ENCODE measurements at places on chromosomes 1 and 21. TPM values are rescaled to one million over a fixed set of nuclear protein-coding genes. Genes with fewer than 3 reads are reported as not detected.

GRCh38 chr1:43358121-43358745 is 548 bp upstream of the CDC20 start:
- peak overlapping the region; percentile 69 for H3K4me3 ChIP-seq
- peaks cover 38% of the 10 kb centered on the region for H3K36me3 ChIP-seq
- peak overlapping the region; percentile 89 for H3K27ac ChIP-seq

The PCP4 gene
- 0.98 TPM for total RNA-seq

- no peak overlapping the region for H3K4me3 ChIP-seq
- no peaks in the 10 kb centered on the region for H3K27me3 ChIP-seq
- H3K27ac ChIP-seq: peak overlapping the region; percentile 69
- peaks cover 23% of the 10 kb centered on the region for H3K36me3 ChIP-seq
Observed at GRCh38 chr1:19448491-19449439, 36.6 kb downstream of the CAPZB start.

DNA sequence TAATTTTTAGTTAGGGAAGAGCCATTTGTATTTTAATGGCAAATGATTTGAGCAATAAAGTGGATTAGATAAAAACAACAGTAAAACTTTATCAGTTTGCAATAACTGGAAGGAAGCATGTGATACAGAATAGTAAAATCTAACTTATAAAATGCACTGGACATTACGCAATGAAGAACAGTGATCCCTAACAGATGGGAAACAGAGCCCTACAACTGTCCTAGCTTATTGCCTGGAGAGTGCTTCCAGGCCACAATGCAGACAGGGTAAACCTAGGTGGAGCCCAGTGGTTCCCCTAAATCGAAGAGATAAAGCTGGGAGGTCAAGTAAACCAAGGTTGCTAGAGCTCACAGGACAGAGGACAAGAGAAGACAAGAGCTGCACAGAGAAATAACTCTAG is 7.0 kb downstream of the OMA1 start:
- H3K27me3 ChIP-seq: no peaks in the 10 kb centered on the region
- no peak overlapping the region for H3K4me3 ChIP-seq
- no peaks in the 10 kb centered on the region for H3K36me3 ChIP-seq

The MEX3A gene
- 0.76 TPM for total RNA-seq

- peaks cover 12% of the 10 kb centered on the region for H3K4me1 ChIP-seq
- no peak overlapping the region for H3K27ac ChIP-seq
- no peak for DNase-seq
- no peaks in the 10 kb centered on the region for H3K27me3 ChIP-seq
- no peaks in the 10 kb centered on the region for H3K36me3 ChIP-seq
- H3K4me3 ChIP-seq: no peak overlapping the region
Observed at GRCh38 chr1:174954073-174954460, 45.7 kb upstream of the CACYBP start.

- peaks cover 42% of the 10 kb centered on the region for H3K27me3 ChIP-seq
- no peak overlapping the region for H3K27ac ChIP-seq
- peak; percentile 59 for DNase-seq
- no peak overlapping the region for H3K4me3 ChIP-seq
Observed at GRCh38 chr1:3066826-3067225, 2.2 kb upstream of the PRDM16 start.

DNA sequence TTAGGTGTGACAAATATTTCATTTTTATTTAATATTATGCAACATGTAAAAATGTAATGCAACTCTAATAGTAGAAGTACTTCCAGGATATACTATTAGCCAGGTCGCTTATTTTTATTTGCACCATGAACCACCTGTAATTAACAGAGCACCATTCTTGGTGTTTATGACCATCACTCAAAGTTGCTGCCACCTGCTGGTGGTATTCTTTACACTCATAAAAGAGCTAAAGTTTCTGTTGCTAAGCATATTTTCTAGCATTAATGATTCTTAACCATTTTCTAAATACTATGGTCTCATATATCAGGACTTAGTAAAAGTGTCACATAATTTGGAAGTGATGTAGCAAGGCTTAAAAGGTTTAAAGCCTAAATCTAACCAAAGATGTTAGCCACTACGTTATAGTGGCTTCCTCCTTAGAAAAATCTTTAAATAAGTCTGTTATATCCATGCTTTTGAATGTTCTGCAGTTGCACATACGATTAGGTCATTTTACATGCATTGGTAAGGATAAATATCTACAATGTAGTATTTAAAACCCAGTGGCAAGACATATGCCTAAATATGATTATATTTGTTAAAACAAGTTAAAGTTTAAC is 244.5 kb downstream of the NEGR1 start:
- DNase-seq: no peak
- no peak overlapping the region for H3K27ac ChIP-seq
- H3K27me3 ChIP-seq: no peaks in the 10 kb centered on the region
- H3K4me3 ChIP-seq: no peak overlapping the region
- H3K36me3 ChIP-seq: no peaks in the 10 kb centered on the region

DNA sequence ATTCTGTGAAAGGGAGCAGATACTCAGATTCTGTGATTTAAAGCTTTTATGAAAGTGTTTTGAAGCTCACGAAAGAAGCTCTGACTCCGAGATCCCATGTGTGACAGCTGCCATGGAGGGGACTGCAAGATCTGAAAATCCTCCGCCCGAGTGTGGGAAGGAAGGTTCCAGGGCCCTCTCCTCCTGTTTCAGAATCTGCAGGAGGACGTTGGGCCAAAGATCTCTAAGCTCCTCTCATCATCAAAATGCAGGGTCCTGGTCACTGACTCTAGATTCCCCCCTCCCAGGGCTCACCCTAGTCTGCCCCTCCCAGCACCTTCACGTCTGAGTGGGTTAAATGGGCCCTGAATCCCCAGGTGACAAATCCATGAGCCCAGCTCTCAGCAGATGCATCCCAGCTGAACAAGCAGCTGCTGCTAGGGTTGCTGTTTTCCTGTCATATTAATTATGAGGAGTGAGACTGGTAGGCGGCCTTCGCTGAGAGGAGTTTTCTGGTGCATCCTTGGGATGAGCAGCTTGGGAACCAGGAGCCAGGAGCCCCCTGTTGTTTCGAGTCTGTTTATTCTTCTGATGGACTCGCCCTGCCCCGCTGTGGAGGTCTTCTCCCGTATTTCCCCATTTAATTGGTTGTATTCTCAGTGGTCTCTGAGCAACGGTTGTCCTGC is 402.0 kb downstream of the MATN1 start:
- H3K27ac ChIP-seq: no peak overlapping the region
- H3K4me1 ChIP-seq: no peaks in the 10 kb centered on the region
- no peaks in the 10 kb centered on the region for H3K36me3 ChIP-seq
- DNase-seq: no peak

DNA sequence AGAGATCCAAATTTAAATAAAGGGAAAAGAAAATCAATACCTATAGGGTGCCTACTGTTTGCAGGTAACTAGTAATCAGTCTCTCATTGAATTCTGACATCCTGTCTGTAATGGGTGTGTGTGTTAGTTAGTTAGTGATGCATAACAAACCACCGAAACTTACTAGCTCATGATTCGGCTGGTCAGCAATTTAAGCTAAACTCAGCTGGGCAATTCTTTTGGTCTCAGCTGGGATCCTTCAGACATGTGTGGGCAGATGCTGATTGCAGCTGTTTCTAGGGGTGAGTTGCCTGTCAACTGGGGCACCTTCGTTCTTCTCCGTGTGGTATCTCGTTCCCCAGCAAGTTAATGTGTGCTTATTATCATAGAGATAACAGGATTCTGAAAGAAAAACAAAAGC is 40.2 kb upstream of the ZNF124 start:
- H3K4me1 ChIP-seq: peaks cover 28% of the 10 kb centered on the region
- no peaks in the 10 kb centered on the region for H3K27me3 ChIP-seq
- DNase-seq: no peak
- H3K4me3 ChIP-seq: no peak overlapping the region
- no peaks in the 10 kb centered on the region for H3K36me3 ChIP-seq

- DNase-seq: no peak
- no peaks in the 10 kb centered on the region for H3K36me3 ChIP-seq
- H3K27me3 ChIP-seq: no peaks in the 10 kb centered on the region
- H3K27ac ChIP-seq: no peak overlapping the region
- H3K4me3 ChIP-seq: no peak overlapping the region
Observed at GRCh38 chr1:220380885-220381284, 108.6 kb upstream of the RAB3GAP2 start.

DNA sequence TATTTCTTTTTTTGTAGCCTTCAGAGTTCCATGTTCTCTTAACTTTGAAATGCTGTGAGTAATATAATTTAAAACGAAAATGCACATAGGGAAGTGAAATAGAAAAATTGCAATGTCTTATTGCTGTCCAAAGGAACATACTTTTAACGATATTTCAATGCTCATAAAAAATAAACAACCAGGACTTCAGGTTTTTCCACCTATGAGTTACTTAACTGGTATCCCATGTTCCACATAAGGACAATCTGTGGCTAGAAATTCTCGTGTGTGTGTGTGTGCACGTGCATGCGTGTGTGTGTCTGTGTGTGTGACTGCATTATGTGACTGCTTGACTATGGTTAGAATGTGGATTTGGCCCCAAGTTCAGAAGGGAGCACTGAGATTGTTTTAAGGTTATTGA is 200.8 kb upstream of the ADGRL4 start:
- no peaks in the 10 kb centered on the region for H3K27me3 ChIP-seq
- H3K4me3 ChIP-seq: no peak overlapping the region
- H3K27ac ChIP-seq: no peak overlapping the region
- no peaks in the 10 kb centered on the region for H3K36me3 ChIP-seq

The TRABD2B gene
- 0.60 TPM for total RNA-seq

- H3K27ac ChIP-seq: no peak overlapping the region
- H3K27me3 ChIP-seq: no peaks in the 10 kb centered on the region
- DNase-seq: no peak
- no peak overlapping the region for H3K4me3 ChIP-seq
Observed at GRCh38 chr1:228748431-228748830, 13.2 kb downstream of the RHOU start.

DNA sequence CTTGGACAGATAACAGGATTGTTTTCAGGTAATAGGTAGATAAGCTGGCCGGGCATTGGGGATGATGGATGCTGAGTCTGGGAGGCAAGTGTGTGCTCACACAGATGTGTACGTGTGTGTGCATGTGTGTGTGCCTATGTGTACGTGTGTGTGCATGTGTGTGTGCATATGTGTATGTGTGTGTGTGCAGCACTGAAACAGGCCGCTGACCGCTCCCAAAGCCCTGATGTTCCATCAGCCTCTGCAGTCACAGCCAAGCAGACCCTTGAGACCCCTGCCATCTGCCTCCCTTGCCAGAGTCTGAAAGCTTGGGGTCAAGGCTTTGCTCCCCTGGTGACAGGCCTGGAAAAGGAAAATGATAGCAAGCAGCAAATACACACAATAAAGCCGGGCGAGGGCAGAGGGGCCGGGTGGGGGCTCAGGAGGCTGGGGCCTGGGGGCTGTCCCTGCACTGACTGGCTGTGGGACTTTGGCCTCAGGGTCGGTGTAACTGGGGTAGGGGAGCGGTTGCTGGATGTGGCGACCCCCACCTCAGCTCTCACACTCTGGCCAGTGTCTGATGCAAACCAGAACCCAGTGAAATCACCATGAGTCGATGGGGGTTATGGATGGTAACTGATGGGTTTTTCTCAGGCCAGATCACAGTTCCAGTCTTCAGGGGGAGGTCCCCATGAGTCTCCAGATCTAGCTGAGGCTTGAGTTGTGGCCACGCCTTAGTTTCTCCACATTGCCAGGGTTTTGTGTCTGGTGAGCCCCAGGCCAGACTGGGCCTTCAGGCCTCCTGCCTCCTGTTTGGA is 9.2 kb upstream of the TNFRSF8 start:
- H3K27ac ChIP-seq: no peak overlapping the region
- no peak overlapping the region for H3K4me3 ChIP-seq
- peaks cover 13% of the 10 kb centered on the region for H3K4me1 ChIP-seq
- H3K36me3 ChIP-seq: no peaks in the 10 kb centered on the region
- no peaks in the 10 kb centered on the region for H3K27me3 ChIP-seq

- H3K27ac ChIP-seq: peak overlapping the region; percentile 90
- peak; percentile 94 for DNase-seq
- H3K27me3 ChIP-seq: no peaks in the 10 kb centered on the region
- H3K4me3 ChIP-seq: no peak overlapping the region
Observed at GRCh38 chr1:116504308-116505156, 66.3 kb downstream of the CD58 start.

DNA sequence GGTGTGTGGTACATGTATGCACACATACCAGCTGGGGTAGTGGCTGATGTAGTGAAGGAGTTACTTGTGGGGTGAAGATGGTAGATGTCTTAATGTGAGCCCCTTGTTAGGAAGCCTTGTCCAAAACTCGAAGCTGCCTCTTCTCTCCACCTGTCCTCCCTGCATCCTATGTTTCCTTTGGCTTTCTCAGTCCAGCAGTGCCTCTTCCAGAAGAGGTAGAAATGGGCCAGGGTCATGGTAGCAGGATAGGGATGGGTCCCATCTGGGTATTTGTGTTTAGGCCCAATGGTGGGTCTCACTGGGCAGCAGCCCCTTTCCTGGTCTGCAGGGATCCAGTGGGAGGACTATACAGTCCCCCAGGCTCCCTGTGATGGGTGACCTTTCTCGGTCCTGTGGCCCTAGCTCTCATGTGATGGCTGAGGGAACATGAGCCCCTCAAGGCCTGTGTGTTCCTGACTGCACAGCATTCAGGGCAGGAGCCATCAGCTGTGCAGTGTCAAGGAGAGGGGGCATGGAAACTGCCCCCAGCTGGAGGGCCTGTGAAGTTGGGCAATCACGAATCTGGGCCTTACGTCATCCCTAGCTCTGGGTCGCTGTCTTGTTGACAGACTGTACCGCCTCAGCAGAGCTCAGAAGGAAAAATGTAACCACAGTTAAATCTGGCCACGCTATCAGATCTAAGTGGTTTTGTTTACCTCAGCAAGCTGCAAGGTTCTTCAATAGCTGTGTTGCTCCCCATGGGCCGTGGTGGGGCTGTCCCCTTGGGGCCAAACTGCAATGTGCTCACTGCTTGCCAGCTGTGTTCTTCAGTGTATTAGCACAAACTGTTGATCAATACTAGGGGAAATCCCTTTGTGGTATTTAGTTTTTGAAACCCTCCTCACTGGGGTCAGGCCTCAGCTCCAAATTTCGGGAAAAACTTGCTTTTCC is 82.7 kb downstream of the NOS1AP start:
- H3K27ac ChIP-seq: no peak overlapping the region
- H3K4me3 ChIP-seq: no peak overlapping the region
- no peaks in the 10 kb centered on the region for H3K36me3 ChIP-seq
- H3K4me1 ChIP-seq: no peaks in the 10 kb centered on the region

DNA sequence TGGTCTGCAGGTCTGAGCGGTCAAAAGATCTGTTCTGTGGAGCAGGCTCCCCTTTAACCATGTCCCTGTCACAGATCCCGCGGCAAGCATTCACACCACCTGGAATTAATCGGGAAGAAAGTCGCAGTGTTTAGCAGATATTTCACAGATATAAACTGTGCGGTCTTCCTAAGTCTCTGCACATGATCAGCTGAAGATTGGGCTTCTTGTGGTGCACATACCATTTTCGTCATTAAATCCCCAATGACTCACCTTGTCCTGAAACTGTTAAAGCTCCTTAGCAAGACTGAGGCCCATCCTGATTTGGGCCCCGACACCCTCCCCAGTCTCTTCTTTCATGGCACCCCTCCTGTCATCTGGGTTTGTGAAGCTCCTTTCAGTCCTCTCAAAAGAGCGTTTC is 158.8 kb downstream of the KIF26B start:
- no peak overlapping the region for H3K4me3 ChIP-seq
- H3K4me1 ChIP-seq: peaks cover 4% of the 10 kb centered on the region
- H3K27me3 ChIP-seq: no peaks in the 10 kb centered on the region

All from spleen (tissue), 13 donors.